ENCODE measurements at places on chromosomes 7 and 10.

DNA sequence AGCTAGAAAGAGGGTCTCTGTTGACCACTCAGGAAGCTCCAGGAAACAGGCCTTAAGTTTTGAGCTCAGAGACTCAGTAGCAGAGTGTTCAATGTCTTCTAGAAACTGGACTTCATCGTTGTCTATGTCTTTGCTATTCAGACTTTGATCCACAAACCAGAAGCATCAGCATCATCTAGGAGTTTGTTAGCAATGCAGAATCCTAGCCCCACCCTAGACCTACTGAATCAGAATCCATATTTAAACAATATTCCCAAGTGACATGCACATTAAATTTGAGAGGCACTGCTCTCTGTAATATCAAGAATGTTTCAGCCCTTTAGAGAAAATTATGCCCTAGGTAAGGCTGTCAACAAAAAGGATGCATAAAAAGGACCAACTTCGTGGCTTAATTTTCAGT is 12.9 kb upstream of the OGDHL start:
- DNase-seq: no peak

DNA sequence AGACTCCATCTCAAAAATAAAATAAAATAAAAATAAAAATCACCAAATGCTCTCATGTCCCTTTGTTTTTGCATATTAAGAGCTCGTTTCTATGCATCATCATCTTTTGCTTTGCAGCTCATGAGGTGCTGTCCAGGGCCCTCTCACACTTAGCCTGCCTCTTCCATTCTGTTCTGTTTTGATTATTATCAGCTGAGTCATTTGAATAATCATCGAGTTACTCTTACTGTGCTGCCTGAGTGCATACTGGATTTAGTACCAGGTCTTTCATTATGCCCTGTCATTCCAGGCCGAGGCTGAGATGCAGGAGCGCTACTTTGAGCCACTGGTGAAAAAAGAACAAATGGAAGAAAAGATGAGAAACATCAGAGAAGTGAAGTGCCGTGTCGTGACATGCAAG is 33.0 kb downstream of the UCMA start:
- no peak for DNase-seq

- DNase-seq: no peak
These were observed 245.5 kb upstream of the NRP1 start for GRCh38 chr10:33579996-33580395.

- no peak for DNase-seq
These were observed 139.6 kb downstream of the PTPN20 start for GRCh38 chr10:47050618-47051455.

GRCh38 chr10:79013406-79013987 is 55.3 kb upstream of the ZMIZ1 start:
- DNase-seq: no peak

DNA sequence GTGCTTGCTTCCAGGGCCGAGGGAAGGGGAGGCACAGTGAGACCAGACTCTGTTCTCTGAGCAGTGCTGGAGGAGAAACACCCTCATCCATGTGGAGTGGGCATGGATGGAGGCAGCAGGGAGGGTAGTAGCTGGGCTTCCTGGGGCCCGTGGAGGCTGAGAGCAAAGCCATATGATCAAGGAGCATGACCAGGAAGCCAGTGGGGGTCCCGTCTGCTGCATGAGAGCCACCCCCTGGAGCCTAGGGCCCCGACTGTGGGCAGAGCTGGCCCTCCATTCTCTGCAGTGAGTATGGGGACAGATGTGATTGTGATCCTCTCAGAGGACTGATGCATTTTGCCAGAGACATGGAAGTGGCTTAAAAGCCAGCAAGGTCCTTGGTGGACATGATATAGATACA is 61.6 kb downstream of the CCNY start:
- DNase-seq: no peak

DNA sequence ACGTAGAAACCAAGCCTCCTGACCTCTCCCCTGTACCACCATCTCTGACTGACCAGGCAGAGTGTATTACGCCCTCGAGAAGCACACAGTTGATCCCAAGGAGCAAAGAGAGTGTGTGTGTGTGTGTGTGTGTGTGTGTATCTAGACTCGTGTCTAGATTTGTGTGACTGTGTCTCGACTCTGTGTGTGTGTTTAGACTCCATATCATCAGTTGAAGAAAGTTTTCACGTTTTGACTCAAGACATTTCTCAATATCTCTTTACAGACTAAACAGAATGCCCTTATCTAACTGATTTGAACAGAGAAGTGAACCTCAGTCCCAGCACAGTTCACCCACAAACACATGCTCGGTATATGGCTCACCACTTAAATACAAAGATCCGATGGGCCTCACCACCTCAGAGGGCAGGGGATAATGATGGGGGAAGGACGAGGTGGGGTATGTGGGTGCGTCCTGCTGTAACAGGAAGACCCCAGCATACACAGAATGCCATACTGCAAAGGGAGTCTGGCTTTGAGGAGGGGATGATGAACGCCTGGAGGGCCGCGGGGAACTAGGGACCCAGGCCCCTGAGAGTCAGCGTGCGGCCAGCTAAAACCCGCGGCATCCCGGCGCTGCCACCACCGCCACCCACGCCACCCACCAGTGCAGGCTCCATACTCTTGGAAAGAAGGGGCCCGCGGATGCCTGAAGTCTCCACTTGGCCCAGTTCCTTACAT is 780 bp downstream of the ALDH18A1 start:
- no peak for DNase-seq

DNA sequence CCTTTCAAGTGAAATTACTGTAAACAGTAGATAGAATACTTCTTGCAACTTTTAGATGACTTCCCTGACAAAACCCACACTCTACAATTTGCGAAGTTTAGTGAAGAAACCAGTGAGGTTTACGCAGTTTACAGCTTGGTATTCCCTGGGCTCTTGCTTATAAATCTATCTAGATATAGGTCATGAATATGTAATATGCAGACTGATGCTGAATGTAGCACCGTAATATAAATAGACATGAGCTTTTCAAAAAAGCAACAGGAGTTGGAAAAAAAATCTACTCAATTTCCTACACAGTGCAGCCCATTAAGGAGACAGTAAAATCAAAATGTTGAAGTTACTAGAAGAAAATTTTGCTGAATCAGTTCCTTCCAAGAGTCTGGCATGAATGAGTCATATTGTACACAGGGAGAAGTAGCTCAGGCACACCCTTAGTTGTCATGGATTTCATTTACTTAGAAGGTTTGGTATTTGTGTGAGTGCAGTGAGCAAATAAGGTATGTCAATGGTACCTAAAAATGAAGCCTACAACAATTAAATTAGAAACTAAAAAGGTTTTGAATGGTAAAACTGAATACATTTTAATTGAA is 67.7 kb upstream of the NEUROD6 start:
- no peak for DNase-seq

DNA sequence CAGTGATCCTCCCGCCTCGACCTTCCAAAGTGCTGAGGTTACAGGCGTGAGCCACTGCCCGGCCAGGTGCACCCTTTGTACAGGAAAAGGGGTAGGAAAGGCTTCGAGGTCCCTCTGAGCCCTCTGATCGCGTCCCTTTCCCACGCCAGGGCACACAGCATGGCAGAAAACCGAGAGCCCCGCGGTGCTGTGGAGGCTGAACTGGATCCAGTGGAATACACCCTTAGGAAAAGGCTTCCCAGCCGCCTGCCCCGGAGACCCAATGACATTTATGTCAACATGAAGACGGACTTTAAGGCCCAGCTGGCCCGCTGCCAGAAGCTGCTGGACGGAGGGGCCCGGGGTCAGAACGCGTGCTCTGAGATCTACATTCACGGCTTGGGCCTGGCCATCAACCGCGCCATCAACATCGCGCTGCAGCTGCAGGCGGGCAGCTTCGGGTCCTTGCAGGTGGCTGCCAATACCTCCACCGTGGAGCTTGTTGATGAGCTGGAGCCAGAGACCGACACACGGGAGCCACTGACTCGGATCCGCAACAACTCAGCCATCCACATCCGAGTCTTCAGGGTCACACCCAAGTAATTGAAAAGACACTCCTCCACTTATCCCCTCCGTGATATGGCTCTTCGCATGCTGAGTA is 871 bp downstream of the POP7 start:
- DNase-seq: no peak

DNA sequence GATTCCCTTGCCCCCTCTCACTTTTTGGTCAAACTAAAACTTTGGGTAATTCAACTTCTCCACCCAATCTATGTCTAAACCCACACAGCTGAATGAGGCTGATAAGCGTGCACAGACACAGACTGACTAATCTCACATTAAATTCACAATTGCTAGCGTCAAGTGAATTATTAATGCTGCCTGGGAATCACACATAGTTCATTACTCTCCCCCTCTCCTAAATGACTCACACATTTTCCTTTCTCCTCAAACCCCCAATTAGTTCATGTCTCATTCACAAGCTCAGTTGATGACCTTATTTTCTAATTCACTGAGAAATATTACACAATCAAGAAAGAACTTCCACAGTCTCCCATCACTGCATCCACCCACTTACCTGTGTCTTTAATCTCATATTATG is 14.5 kb downstream of the KLF14 start:
- DNase-seq: no peak

DNA sequence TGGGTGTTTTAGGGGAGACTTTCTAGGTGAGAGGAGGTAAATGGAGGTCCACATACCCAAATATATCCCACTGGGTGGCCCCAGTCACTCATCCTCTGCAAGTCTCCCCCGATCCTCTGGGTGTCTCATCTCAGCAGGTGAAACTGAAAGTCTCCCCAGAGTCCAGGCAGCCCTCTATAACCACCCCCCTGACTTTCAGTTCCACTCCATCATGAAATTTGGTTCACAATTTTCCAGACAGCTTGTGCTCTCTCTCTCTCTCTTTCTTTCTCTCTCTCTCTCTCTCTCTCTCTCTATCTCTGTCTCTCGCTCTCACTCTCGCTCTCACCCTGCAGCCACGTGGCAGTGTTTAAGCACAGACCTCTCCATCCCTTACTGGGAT is 56.7 kb upstream of the ELN start:
- DNase-seq: no peak

GRCh38 chr7:68147614-68148238 is 1151.1 kb downstream of the TYW1 start:
- no peak for DNase-seq

- DNase-seq: no peak
These were observed 1.1 kb downstream of the RALA start for GRCh38 chr7:39624442-39624807.

- no peak for DNase-seq
These were observed 43.1 kb downstream of the MAGI2 start for GRCh38 chr7:79410345-79410744.

GRCh38 chr7:134865001-134865845 is 85.8 kb downstream of the CALD1 start:
- peak; percentile 6 for DNase-seq

DNA sequence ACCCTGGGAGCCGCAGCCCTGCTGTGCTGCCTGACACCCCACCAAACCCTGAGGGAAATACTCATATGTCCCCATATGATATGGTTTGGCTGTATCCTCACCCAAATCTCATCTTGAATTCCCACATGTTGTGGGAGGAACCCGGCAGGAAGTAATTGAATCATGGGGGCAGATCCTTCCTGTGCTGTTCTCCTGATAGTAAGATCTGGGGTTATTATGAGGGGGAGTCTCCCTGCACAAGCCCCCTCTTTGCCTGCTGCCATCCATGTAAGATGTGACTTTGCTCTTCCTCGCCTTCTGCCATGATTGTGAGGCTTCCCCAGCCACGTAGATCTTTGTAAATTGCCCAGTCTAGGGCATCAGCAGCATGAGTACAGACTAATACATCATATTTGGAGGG is 68.7 kb downstream of the RGS10 start:
- no peak for DNase-seq

DNA sequence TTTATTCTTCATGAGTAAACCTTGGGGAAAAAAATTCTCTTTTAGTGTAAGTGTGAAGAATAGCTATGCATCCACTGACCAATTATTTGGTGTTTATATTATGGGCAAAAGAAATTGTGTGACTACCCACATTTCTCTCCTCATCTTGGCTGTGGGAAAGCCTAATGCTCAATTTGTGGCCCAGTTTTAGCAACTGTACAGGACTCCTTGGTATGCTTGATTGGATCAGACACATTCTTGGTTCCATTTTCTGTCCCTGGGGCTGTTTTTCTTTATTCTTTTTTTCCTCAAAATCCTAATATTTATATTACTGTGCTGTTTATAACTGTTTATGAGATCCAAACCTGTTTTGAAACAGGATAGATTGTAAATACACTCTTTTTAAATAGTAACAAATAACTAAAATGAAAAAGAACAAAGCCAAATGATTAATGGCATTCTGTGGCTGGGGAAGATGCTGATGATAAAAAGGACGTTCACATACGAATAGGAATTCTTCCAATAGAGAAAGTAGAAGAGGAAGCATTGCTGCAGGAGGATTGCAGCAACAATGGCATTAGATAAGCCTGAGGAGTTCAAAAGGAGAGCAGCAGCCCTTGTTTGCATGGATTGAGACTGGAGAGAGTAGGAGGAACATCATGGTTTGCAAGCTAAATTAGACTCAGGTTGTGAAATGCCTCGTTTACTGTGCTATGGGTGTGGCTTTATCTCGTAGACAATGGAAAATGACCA is 580.5 kb downstream of the INHBA start:
- no peak for DNase-seq

DNA sequence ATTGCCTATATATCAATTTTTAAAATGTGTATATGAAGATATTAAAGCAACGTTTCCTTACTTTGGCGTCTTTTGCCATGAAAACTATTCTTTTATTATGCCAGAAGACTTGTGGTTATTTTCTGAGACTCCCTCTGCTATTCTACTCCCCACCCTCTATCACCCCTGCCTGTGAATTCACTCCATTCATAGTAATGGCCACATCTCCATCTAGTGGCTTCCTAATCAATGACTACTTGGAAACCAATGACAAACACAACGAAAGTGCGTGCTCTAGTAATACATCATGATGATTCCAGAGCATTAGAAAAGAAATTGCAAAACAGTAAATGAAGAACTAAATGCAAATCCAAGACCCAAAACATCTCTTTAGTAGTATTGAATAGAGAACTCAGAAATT is 186.7 kb upstream of the HGF start:
- DNase-seq: no peak

DNA sequence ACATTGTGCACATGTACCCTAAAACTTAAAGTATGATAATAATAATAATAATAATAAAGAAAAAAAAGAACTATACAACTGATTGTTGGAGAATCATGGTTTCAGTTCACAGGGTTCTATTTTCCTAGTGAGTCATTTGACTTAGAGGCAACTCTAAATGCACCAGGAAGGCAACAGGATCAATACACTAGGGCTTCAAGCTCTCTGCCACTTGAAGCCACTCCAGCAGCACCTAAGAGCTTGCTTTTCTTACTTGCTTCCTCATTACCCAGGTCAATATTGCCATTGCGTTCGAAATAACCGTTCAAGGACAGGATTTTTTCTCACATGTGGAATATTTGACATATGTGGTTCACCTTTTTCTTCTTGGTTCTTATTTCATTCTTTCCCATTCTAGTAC is 189.7 kb downstream of the GRM3 start:
- DNase-seq: no peak

- DNase-seq: no peak
These were observed 241.6 kb downstream of the HPSE2 start for GRCh38 chr10:98994030-98994429.

GRCh38 chr7:66571568-66571967 is 57.1 kb upstream of the KCTD7 start:
- DNase-seq: no peak

- DNase-seq: no peak
These were observed 7.3 kb downstream of the TRA2A start for GRCh38 chr7:23524473-23524872.
